ENCODE measurements at places on chromosomes 6 and 20. TPM values are rescaled to one million over a fixed set of nuclear protein-coding genes. Genes with fewer than 3 reads are reported as not detected.

DNA sequence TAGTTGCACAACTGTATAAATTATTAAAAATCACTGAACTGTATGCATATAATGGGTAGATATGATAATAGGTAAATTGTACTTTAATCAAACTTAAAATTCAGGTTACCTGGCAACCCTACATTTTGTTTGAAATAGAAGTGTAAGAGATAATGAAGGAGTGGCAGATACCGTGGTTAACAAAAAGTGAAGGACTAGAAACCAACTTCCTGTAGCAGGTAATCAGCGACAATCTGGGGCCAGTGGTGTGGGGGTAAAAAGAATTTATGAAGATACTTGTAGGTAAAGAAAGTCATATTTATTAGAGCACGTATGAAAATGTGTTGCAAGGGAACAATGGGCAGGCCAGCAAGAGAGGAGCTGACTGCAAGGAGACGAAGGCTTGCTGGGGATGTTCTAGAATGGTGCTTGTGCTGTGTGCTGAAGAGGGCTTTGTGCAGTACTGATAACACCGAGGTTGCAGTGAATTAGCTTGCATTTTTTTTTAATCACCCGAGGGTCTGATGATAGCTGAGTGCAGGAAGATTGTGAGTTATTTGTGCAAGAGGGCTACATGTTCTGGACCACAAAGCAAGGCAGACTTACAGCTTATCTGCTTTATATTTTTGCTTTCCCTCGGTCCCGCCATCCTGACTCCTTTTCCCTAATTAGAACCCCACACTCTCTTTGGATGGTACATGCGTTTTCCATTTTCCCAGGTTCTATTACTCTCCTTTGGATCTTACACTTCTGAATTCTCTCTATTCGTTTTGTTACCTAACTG is 4.6 kb upstream of the ENPP1 start:
- peaks cover 14% of the 10 kb centered on the region for H3K4me1 ChIP-seq
- DNase-seq = no peak
- peaks cover 46% of the 10 kb centered on the region for H3K27me3 ChIP-seq

DNA sequence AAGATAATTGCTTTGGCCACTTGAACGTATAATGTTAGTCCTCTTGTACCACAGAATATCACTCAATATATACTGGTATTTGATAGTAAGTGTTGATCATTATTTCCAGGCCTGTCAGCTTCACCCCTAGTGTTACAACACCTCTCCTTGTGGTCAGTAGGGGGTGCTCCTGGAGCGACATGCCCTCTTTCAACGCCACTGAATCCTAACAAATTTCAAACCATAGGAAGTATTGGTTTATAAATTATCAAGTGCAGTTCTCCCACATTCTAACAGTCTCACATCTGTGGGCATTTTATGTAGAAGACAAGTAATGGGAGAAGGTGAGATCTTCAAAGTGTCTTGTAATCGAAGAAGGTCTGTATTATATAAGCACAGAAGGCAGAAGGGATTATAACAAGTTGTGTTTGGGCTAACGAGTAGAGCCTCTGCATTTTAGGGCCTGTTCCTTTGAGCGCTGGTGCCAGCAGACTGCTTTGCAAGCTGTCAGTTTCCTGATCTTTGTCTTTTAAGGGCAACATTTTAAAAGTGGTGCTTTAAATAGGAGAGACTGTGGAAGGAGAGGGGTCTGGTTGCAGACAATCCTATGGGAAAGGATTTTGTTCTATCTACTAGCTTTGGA is 57.1 kb upstream of the CEP162 start:
- DNase-seq = no peak
- no peak overlapping the region for H3K4me3 ChIP-seq
- H3K4me1 ChIP-seq = no peaks in the 10 kb centered on the region
- peaks cover 5% of the 10 kb centered on the region for H3K27me3 ChIP-seq
- no peaks in the 10 kb centered on the region for H3K36me3 ChIP-seq

RAET1L gene
- not detected for total RNA-seq

DNA sequence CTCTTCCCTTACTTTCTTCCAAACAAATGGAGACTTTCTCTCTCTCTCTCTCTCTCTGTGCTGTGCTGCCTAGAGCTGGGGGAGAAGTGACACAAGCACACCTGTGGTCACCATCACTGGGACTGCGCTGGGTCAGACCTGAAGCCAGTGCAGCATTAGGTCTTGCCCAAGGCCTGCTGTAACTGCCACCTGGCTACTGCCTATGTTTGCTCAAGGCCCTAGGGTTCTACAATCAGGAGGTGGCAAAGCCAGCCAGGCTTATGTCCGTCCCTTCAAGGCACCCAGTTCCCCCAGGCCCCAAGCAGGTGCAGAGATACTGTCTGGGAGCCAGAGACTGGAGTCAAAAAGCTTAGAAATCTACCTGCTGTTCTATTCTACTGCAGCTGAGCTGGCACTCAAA is 49.4 kb upstream of the TOP1 start:
- H3K4me1 ChIP-seq = no peaks in the 10 kb centered on the region
- no peak for DNase-seq
- H3K36me3 ChIP-seq = peaks cover 10% of the 10 kb centered on the region
- no peak overlapping the region for H3K4me3 ChIP-seq
- peaks cover 45% of the 10 kb centered on the region for H3K27me3 ChIP-seq
- H3K27ac ChIP-seq = no peak overlapping the region

GRCh38 chr20:20181322-20181721 is 129.0 kb downstream of the CFAP61 start:
- no peaks in the 10 kb centered on the region for H3K27me3 ChIP-seq
- no peak overlapping the region for H3K27ac ChIP-seq
- no peak overlapping the region for H3K4me3 ChIP-seq
- H3K36me3 ChIP-seq = no peaks in the 10 kb centered on the region
- no peak for DNase-seq

PEX6 gene
- total RNA-seq = 18.7 TPM

- H3K4me1 ChIP-seq = no peaks in the 10 kb centered on the region
- no peak overlapping the region for H3K27ac ChIP-seq
- H3K36me3 ChIP-seq = no peaks in the 10 kb centered on the region
- peak; percentile 50 for DNase-seq
Measured at GRCh38 chr6:146700078-146700686, 101.4 kb downstream of the ADGB start.

All from activated CD4-positive, alpha-beta T cell treated with anti-CD3 and anti-CD28 coated beads, Interleukin-2, amount 10 ng/mL, durations not matched to agents 7 days and 5 days (primary cell).